ENCODE measurements at places on chromosomes 4 and X. TPM values are rescaled to one million over a fixed set of nuclear protein-coding genes. Genes with fewer than 3 reads are reported as not detected.

The DAPP1 gene
- 49.1 TPM for total RNA-seq

The RPL36A gene
- 1,280 TPM for total RNA-seq

The PLK4 gene
- total RNA-seq: 31.2 TPM

The ANKRD37 gene
- 26.6 TPM for total RNA-seq

The NSUN7 gene
- not detected for total RNA-seq

The RHOXF1 gene
- total RNA-seq: not detected

DNA sequence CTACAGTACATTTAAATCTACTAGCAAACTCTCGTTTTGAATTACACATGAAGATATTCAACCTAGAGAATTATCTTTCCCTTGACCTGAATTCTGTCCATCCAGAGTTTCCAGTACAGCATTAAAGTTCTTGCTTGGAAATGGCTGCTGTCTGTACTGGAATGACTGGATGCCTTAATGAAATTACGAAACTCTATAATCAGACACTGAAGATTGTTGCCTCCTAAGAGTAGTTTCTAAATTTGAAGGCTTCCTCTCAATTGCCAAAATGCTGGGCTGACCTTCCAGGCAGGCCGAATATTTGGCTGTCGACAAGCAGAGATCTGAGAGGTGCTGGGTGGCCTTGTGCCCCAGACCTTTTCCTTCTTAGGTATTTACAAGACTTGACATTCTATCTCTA is 215.1 kb upstream of the GPC4 start:
- no peak for DNase-seq

DNA sequence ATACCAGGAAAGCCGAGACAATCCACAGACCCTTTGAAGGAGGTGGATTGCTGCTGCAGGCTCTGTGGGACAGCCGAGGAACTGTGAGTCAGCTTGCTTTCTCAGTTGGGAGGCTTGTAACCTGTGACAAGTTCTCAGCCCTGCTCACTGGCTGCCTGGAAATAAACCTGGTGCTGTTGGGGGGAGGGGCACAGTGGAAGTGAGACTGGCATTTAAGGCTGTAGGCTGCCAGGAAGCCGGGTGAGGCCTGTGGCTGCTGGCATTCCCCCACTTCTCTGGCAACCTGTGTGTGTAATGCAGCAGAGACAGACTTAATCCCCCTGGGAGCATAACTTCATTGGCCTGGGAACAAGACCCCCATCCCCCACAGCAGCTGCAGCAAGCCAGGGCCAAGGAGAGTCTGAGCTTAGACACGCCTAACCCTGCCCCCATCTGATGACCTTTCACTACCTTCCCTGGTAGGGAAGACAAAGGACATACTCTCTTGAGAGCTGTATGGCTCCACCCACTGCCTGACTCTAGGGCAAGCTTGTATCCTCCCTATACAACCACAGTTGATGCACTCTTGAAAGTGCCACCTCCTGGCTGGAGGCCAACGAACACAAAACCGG is 64.1 kb downstream of the ALPK1 start:
- DNase-seq: no peak

GRCh38 chr4:151276787-151277562 is at the start of gene PRSS48:
Gene PRSS48 (plus strand): TSS chr4:151277161. CDS start chr4:151277173, 12 bp downstream.
- peak; percentile 88 for DNase-seq

- DNase-seq: no peak
Measured at GRCh38 chr4:74990276-74990875, 57.5 kb downstream of the PARM1 start.

- no peak for DNase-seq
Measured at GRCh38 chrX:151973851-151974335, 583 bp downstream of the GABRE start.

DNA sequence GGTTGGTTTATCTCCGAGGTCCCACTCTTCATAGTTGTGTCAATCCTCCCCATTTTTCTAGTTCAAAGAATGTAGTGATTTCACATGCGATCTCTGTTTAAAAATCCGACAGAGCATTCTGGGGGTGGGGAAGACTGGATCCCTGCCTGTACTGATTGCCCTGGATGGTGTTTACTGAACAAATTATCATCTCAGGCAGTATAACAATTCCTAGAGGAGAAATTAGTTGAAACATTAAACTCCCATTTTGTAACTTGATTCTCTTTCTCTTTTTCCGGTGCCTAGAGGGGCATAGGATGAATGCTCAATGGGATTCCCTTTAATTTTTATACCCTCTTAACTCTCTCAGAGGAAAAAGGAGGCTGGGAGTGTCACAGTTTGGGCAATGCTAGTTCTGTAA is 10.0 kb upstream of the CWH43 start:
- DNase-seq: no peak

DNA sequence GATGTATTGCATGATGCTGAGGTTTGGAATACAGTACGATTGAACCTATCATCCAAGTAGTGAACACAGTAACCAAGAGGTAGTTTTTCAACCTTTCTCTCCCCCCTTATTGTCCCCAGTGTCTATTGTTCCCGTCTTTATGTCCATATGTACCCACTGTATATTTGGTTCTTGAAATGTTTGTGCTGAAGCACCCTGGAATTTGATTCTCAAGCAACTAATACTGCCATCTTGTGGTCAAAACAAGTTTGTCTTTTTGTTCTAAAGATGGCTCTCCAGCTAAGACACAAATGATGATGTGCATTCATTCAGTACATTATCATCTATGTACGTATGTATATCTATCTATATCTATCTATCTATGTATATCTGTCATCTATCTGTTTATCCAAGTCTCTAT is 33.5 kb upstream of the DCX start:
- DNase-seq: peak; percentile 87

- DNase-seq: no peak
Measured at GRCh38 chrX:123906557-123907316, 46.9 kb downstream of the XIAP start.

- no peak for DNase-seq
Measured at GRCh38 chrX:120732461-120732860, 102.6 kb upstream of the C1GALT1C1 start.

DNA sequence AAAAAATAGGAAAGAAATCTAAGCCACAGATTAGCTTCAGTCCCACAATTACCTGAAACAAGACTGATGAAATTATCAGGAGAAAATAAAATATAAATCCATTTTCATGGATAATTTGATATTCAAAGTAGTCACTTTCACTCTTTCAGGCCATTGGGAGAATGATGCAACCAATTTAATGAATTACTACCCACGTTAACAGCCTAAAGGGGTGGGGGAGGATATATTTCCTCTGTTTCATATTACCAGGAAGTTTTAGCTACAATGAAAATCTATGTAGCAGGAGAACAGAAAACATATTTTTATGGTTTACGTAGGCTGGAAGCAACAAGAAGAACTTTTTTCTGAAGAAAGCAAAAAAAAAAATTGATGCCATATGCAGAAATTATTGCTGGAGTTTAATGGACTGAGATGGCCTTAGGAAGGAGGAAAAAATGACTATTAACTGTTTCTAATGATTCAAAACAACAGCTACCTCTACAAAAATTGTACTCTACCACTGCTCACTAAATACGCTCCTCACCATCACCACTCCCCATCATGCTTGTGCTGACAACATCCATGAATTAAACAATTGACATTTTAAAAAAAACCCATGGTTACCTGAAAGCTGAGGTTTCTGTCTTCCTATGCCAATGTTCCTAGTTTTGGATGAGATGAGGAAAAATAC is 100.9 kb downstream of the CXXC4 start:
- no peak for DNase-seq

DNA sequence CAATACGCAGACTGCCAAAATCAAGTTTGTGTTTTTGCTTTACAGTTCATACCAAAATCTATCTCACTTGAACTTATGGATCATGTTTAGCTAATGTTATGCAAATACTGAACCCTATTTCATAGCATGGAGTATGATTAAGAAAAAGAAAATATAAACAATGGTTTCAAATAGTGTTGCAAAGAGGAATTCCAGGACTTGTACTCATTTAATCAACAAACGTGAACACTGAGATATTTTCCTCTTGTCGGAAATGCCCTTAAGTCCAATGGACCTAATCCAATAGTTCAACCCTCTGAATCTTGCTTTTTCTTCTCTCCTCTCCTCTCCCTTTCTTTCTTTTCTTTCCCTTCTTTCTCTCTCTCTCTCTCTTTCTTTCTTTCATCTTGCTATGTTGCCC is 30.8 kb downstream of the RASL11B start:
- no peak for DNase-seq

DNA sequence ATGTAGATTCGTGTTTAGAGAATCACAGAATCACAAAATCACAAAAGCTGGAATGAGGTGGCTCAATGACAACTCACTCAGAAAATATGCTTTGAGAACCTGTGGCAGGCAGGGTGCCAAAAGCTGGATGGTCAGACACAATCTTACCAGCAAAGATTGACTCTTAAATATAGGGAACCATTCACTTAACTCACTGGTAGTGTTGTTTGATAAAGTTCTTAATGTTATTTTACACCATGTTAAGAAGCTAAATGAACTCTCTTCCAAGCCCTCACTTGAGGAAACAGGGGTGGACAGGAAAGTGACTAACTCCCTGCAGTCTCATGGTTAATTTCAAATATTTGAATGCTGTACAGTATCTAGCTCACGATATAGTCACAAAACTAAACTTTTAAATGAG is 5.7 kb upstream of the SCOC start:
- no peak for DNase-seq

All from Karpas-422 (cell line).